Left ventricle myocardium inferior (tissue), 1 donor: ENCODE measurements at places on chromosomes 13 and 19. TPM values are rescaled to one million over a fixed set of nuclear protein-coding genes. Genes with fewer than 3 reads are reported as not detected.

Gene GGN
- not detected for total RNA-seq

Gene NALCN
- 8.3 TPM for total RNA-seq

Gene GPR12
- 0.14 TPM for total RNA-seq

Gene ZNF560
- total RNA-seq, result 0.16 TPM

Gene C5AR1
- 3.9 TPM for total RNA-seq

Gene ZNF155
- 7.3 TPM for total RNA-seq

Gene S1PR5
- total RNA-seq, result 0.11 TPM

Gene TMPRSS9
- total RNA-seq, result not detected

Gene ZNF563
- total RNA-seq, result 4.5 TPM

Gene HSPBP1
- 29.0 TPM for total RNA-seq

Gene PPP1R15A
- 76.4 TPM for total RNA-seq

Gene MEDAG
- 5.9 TPM for total RNA-seq

Gene ONECUT3
- not detected for total RNA-seq

Gene SCN1B
- 52.8 TPM for total RNA-seq

Gene C19orf81
- 3.6 TPM for total RNA-seq

Gene POU2F2
- 1.2 TPM for total RNA-seq

Gene RGL3
- 9.2 TPM for total RNA-seq

Gene VSTM2B
- not detected for total RNA-seq

Gene FFAR3
- not detected for total RNA-seq

Gene COLGALT1
- 31.2 TPM for total RNA-seq

Gene SYNE4
- 0.58 TPM for total RNA-seq

Gene KLHL26
- total RNA-seq, result 6.2 TPM

Gene PAK4
- total RNA-seq, result 17.0 TPM

Gene MTUS2
- 101 TPM for total RNA-seq
